ENCODE measurements at places on chromosomes 1 and 21.

- DNase-seq: no peak
These were observed 17.0 kb downstream of the LHX4 start for GRCh38 chr1:180247061-180247460.

GRCh38 chr1:56758135-56758534, 61.1 kb downstream of the FYB2 start:
- no peak for DNase-seq

DNA sequence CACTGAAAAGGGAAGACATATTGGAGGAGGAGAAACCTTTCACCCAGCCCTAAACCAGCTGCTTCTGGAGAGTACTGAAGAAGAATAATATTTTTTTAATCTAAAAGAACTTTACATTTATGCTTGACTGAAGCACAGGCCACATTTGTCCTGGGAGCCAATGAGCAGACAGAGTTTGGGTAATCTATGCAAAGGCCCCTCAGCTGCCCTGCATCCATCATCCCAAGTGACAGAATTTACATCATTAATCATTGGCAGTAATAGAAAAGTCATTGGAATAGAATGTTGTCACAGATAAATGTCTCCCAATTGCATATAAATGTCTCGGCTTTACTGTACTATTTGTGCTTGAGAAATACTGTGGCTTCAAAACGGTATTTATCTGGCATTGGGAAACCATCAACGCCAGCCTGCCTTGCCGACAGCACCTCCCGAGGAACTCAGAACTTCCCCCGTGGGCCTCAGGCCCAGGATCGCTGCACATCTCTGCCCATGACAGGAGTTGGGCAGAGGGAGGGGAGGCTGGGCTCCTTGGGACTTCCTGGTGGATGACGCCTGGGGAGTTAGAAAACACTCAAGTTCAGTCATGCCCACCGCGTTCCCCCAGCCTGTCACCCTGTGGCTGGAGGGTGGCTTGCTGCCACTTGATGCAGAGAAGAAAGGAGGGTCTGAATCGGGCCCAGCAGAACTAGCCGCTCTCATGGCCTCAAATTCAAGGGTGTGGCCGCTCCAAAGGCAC, 133.1 kb downstream of the CAMTA1 start:
- DNase-seq: no peak

DNA sequence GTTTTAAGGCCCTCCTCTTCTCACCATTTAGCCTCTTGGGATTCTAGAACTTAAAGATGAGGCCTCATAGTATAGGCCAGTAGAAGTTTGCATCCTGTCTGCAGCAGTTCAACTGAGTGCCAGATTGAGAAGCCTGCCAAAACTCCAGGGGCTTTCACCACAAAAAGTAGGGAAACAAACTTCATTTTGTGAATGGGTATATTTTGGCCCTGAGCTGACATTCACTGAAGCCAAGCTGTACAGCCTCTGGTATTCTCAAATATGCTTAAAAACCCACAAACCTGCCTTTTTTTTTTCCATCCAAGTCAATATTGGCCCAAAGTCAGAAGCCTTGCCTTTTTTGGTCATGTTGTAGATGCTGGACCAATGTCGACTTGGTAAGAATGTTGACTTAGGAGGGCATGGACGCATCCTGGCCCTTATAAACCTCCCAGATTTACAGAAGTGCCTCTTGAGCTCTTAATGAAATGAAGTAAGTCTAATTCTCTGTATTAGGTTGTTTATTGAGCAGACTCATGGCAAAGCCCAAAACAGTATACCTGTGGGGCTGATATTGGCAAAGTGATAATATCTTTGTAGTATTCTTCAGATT, 337.5 kb downstream of the CHRM3 start:
- no peak for DNase-seq
